Upper lobe of right lung (tissue), 1 donor: ENCODE measurements at places on chromosomes 3 and 15.

DNA sequence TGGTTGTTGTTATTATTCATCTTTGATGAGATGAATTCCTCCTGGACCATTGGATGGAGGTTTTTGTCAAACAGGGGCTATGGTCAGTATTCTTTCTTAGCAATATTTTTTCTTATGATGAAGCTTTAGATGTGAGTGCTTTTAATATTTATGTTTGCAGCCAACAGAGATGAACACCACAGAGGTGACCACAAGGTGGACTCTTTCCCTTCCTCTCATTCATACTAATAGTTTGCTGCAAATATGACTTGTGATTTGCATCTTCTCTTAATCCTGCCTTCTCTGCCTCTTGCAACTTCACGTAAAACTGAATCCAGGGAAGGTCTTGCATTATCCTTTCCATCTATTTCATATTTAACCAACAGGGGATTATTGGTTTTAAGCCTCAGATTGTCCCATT lies 473.1 kb upstream of the UBE2E2 start:
- DNase-seq, result no peak

DNA sequence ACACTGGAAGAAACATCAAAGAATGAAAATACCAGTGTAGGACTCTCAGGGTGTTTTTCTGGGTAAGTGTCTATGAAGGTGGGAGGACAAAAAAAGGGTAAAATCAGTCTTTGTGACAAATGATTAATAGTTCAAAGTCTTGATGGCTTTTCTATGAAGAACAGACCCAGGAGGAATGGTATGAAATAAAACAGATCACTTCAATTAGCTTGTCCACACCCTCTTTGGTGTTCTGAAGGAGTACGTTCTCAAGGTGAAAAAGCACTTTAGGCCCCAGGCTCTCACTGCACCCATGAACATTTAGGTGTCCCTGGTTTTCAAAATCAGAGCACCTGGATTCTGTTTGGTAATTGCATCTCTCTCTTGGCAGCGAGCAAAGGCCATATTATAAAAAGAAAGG lies 383.6 kb upstream of the NR2F2 start:
- DNase-seq, result no peak

- DNase-seq, result no peak
These were observed 141.1 kb downstream of the PGPEP1L start for GRCh38 chr15:98866511-98866910.

GRCh38 chr3:33060609-33061337 lies 36.2 kb downstream of the GLB1 start:
- DNase-seq, result no peak

DNA sequence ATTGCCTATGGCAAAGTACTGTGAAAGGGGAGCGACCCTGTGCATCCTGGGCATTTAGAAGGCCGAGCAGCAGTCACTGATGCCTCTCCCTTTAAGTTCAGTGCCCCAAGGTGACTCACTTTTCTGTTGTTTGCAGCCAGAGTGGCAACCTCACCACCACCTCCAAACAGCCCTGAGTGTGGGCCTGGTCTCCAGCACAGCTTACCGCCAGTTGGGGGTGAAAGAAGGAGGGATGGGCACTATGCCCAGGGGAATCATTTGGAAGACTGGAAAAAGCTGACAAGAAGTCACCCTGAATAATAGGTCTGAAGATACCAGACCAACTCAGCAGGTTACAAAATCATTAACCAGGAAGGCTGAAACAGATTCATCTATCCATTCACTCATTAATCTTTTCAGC lies 571.8 kb downstream of the EPHB1 start:
- no peak for DNase-seq

DNA sequence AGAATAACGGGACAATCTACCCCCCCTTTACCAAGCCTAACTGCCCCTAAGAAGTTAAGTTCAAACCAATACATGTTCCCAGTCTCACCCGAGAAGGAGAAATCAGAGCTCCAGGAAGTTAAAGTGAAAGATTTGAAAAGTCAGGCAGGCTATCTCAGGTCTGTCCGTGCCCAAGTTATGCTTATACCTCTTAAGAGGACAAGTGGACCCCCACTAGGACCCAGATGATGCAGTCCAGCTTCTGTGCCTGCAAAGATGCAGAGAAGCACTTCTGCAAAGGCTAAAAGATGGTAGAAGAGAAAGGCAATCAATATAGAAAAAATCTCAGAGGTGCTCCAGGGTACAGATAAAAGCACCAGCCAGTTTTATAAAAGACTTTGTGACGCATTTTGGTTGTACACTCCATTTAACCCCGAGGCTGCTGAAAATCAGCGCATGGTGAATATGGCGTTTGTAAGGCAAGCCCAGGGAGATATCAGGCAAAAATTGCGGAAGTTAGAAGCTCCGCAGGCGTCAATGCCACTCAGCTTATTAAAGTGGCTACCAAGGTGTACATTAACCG lies 9.8 kb upstream of the SLC9C1 start:
- no peak for DNase-seq

- no peak for DNase-seq
These were observed 2.7 kb downstream of the TEX55 start for GRCh38 chr3:119148493-119149180.

- DNase-seq, result no peak
These were observed 81.7 kb downstream of the CEP63 start for GRCh38 chr3:134567605-134568004.

DNA sequence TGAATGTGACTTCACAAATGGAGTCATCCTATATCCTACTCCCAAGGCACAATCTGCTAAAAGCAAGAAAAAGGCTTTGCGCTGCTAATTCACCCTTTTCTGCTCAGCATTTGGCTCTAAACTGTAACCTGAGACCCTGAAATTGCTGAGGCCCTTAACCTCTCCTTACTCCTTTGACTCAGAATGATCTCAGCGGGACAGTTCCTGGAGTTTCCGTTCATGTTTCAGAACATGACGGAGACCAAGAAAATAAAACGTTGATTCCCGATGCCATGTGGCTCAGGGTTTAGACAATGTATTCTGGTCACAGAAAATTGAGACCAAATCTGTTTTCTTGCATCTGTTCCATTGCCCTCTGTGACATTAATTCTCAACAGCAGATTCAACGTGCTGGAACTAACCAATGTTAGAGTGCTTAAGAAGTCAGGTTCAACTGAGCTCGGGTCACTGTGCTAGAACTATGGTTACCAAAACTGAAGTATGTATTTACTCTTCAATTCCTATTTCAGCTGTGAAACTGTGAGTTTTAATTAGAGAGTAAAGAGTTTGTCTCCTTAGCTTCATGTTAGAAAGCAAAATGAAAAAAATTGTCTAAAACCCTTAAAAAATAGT lies 45.4 kb upstream of the TMC3 start:
- no peak for DNase-seq

DNA sequence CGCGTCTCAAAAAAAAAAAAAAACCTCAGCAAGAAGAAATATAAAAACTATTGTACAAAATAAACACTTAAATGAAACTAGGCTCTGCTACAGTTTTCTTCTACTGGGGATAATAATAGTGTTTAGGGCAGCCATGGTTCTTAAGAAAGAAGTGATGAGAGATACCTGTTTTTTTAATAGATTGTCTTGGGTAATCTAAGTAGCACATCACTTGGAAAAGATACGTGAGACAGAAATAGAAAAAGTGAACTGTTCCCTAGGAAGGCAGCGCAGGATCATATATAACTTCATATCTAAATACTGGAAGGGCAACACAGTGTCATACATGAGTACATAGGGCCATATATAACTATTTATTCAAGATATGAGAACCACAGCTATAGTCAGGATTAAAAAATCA lies 11.9 kb downstream of the GOLGB1 start:
- DNase-seq, result no peak

DNA sequence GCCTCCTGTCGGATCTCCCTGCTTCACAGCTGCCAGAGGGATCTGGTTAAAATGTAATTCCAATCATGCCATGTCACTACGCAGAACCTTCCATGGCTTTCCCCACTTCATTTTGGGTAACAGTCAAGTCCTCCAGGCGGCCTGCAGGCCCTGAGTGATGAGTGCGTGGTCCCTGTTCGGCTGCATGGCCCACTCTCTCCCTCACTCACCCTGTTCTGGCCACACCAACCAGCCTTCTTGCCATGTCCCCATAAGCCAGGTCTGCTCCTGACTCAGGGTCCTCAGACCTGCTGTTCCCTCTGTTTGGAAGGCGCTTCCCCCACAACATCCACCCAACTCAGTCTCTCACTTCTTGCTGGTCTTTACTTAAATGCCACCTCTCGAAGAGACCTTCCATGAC lies 41.6 kb upstream of the LINGO1 start:
- DNase-seq, result no peak

DNA sequence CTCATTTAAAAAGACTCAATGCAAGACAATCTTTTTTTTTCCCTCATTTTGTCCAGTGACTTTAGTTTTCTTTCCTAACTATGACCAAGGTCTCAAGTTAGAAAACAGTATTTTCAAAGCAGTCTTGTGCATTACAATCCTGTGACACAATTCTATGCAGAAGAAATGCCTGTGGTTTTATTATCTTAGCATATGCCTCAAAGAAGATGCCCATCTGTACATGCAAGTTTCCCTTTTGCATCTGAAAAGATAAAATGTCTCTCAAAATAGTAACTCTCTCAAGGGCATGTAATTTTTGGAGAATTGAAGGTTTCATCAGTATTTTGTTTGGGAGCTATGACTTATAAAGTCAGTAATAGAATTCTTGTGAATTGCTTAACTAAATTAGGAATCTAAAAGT lies 292.0 kb upstream of the SUCLG2 start:
- DNase-seq, result no peak

- DNase-seq, result no peak
These were observed 3.0 kb downstream of the ATP13A3 start for GRCh38 chr3:194483850-194484249.

- DNase-seq, result no peak
These were observed 519.2 kb downstream of the MECOM start for GRCh38 chr3:169144270-169144669.

DNA sequence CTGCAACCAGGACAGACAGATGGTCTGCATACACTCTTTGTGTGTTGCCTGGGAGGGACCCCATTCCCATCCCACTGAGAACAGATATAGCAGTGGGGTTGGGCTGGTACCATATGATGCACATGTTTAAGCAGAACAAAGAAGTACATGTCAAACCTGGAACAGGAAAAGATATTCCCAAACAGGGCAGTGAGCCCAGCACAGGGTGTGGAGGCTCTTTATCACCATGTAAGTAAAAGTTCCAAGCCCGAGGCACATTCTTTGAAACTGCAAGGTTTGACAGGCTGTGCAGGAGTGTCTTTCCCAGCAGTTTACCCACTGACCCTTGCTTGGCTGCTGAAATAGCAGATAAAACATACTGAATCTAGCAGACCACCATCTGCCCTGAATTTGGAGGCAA lies 5.3 kb upstream of the ZNF445 start:
- DNase-seq, result no peak

DNA sequence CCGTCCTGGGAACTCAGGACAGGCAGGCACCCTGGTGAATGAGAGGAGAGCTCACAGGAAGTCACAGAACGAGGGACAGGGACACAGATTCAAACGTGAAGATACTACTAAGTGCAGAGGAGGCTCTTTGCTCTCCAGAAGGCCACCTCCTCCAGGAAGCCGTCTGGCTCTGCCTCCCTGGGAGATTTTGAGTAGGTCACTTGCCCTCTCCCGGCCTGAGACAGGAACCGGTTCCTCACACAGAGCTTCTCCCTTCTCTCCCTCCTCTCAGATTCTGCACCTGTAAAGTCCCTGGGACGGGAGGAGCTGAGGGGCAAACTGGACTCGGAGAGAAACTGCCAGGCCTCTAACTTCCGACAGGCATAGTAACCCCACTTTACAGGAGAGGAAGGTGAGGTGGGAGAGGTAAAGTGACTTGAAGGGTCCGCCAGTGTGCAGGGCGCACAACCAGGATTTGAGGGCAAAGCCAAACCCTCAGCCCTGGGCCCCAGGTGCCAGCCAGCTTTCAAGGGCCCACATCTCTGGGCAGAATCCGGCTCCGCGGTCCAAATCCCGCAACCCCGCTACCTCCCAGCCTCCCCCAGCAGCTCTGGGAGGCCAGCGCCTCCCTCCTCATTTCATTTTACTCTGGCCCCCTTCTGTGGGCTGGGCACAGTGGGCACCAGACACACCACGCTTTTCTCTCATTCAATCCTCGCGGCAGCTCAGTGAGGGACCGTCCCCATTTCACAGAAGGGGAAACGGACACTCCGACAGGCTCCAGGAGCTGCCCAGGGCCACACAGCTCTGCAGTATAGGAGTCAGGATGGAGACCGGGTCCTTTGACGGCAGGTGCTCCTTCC lies 150.2 kb downstream of the SMAD6 start:
- no peak for DNase-seq

DNA sequence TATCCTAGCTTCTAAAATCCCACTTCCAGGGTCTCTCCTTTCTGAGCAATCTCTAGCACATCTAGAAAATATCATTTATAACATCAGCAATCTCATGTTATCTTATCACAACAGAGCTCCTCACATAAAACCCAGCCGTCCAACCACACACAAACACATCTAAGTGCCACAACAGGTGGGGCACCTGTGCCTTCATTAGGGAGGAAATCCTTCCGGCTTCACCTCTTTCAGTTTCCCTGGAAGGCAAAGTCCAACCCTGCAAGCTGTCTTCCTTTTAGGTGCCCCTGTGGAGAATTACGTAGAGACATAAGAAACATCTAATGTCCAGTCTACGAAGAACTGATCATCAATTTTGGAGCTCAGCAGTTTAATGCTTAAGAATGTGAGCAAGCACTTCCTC lies 1.6 kb downstream of the ZDHHC3 start:
- no peak for DNase-seq

DNA sequence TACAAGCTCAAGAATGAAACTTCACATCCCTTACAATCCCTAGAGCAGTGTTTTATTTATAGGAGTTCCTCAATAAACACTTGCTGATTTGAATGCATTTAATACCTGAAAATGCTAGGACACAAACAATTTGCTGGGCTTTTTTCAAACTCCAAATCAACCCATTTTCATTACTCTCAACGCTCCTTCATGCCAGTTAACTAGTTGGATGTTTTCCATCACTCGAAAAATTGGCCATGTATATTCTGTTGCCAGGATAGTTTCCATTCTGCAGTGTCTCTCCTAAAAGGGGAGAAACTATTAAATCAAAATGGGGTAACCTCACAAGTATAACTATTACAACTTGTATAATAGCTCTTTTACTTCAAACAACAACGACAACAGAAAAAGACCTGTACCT lies 1.2 kb downstream of the GBE1 start:
- no peak for DNase-seq

GRCh38 chr3:184004476-184004875 lies 13.2 kb downstream of the ABCC5 start:
- no peak for DNase-seq

GRCh38 chr15:43505738-43506137 lies 11.7 kb upstream of the MAP1A start:
- no peak for DNase-seq

DNA sequence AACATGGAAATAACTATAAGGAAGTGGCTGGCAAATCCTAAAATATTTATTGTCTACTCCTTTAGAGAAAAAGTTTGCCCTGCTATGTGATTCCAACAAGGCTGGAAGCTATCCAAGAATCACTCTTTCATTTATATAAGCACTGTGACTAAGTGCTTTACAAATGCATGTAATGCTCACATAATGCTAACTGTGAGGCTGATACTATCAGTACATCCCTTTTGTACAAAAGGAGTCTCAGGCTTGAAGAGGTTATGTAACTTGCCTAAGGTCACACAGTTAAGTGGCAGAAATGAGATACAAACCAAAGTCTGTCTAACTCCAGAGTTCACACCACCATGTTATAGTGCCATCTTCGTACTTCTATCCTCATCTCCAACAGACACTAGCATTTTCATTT lies 17.0 kb downstream of the TOPBP1 start:
- DNase-seq, result no peak

- DNase-seq, result no peak
These were observed 7.0 kb upstream of the RPP14 start for GRCh38 chr3:58299075-58299474.
